ENCODE measurements at places on chromosomes 16 and 17.
A peak's percentile ranks its signal among the peaks of the same experiment; 100 is the strongest.

DNA sequence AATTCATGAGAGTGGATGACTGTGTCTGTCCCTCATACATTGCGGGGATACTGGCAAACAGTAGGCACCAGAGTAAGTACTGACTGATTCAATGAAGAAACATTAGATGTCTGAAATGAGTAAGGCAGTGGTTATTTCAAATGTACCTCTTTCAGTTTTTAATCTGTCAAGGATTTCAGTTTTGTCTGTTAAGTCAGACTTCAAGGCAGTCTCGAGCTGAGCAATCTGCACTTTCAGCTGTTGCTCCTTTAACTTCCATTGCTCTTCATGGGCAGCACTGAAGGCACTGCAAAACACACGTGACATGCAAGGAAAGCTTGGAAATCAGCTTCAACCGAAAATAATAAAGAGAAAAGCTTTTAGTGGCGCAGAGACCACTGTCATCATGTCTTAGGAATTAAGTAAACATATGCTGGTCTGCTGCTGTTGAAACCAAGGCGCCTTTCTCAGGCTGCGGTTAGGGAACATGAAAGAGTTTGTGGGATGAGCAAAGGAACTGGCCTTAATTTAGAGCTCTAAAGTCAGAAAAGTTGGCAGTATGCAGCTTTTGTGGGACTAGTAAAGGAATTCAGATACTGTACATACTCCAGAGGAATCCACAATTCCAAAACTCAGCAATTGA, 38.8 kb downstream of the RPGRIP1L start:
- H3K4me3 ChIP-seq = no peak overlapping the region
- no peak overlapping the region for H3K27ac ChIP-seq
- no peaks in the 10 kb centered on the region for H3K27me3 ChIP-seq
- H3K4me1 ChIP-seq = no peaks in the 10 kb centered on the region
- DNase-seq = peak; percentile 84

DNA sequence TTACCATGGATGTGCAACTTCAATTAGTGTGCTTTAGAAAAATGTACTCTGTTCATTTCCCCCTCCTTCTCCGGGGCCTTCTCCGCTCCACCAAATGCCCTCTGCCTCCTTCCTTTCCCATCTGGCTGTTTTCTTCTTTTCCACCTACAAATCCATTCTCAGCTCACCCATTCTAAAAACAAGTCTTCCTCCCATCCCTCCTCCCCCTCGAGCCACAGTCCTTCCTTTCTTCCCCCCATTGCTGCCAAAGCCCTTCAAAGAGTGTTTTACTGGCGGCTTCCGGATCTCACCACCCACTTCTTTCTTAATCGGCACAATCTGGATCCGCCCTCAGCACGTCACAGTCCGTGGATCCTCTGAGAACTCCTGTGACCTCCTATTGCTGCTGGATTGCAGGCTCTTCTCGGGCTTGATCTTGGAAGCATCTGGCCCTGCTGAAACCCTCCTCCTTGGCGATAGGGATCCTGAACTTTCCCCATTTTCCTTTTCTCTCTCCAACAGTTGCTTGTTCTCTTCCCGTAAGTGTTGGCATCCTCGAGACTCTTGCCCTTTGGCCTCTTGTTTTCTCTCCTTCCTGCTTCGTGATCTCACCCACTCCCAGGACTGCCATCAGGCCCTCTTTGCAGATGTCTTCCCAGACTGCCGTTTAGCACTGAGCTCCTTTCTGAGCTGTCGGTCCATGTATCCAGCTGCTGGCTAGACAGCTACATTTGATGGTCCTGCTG, 36.0 kb upstream of the FBXO47 start:
- H3K4me3 ChIP-seq = no peak overlapping the region
- H3K36me3 ChIP-seq = no peaks in the 10 kb centered on the region
- H3K4me1 ChIP-seq = peaks cover 6% of the 10 kb centered on the region
- no peak overlapping the region for H3K27ac ChIP-seq
- DNase-seq = no peak

GRCh38 chr16:27398894-27399853, 2.8 kb upstream of the IL21R start:
- DNase-seq = no peak
- H3K27me3 ChIP-seq = no peaks in the 10 kb centered on the region
- no peak overlapping the region for H3K27ac ChIP-seq
- H3K4me3 ChIP-seq = no peak overlapping the region

DNA sequence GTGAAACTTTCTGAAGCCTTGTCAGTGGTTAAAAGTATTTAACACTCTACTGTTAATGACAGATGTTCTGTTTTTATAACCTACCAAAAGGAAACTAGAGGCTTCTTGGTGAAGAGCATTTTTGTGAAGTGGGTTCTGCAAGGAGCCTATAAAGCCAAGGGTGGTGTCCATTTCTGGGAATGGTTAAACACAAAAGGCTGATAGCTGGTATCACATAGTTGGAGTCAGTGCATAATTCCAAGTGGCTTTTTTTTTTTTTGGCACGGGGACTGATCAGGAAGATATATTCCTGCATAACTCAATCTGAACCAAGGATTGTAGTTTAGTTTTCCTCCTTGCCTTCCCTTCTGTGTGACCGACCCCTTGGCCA, 27.6 kb upstream of the KPNB1 start:
- DNase-seq = no peak
- H3K4me3 ChIP-seq = no peak overlapping the region
- H3K27me3 ChIP-seq = no peaks in the 10 kb centered on the region
- peaks cover 14% of the 10 kb centered on the region for H3K36me3 ChIP-seq

DNA sequence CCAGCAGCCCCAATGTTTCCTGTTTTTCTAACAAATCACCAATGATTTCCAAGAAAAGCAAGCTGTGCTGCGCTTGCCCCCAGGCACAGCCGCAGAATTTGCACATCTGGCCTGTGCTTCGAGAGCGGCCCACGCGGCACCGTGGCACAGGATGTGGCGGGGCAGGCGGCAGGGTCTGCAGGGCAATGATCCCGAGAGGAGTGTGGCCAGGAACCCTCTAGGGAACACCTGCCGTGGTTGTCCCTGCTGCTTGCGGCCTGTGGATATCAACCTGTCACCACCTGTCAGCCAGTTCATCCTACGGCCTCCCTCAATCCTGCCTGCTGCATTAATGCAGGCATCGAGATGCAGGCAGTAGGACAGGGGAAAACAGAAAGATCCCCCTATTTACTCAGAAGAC, 24.0 kb downstream of the PIK3R5 start:
- H3K4me3 ChIP-seq = no peak overlapping the region
- H3K36me3 ChIP-seq = no peaks in the 10 kb centered on the region
- DNase-seq = no peak
- no peaks in the 10 kb centered on the region for H3K4me1 ChIP-seq

DNA sequence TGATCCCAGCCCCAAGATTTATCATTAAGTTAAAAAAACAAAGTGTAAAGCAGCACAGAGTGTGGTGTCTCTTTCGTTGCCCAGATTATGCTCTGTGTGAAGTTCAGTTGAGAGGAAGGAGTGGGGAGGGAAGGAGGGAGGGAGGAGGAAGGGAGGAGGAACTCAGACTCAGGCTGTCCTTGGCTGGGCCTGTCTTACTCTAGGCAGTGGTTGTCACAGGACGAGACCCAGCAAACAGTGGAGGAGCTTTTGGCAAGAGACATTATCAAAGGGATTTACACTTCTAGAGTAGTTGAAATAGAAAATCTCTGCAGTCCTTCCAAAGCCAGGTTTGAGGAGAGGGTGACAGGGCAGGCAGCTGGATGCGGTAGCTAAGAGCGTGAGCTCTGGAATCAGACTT, 27.8 kb downstream of the KNOP1 start:
- no peak for DNase-seq
- no peaks in the 10 kb centered on the region for H3K27me3 ChIP-seq

DNA sequence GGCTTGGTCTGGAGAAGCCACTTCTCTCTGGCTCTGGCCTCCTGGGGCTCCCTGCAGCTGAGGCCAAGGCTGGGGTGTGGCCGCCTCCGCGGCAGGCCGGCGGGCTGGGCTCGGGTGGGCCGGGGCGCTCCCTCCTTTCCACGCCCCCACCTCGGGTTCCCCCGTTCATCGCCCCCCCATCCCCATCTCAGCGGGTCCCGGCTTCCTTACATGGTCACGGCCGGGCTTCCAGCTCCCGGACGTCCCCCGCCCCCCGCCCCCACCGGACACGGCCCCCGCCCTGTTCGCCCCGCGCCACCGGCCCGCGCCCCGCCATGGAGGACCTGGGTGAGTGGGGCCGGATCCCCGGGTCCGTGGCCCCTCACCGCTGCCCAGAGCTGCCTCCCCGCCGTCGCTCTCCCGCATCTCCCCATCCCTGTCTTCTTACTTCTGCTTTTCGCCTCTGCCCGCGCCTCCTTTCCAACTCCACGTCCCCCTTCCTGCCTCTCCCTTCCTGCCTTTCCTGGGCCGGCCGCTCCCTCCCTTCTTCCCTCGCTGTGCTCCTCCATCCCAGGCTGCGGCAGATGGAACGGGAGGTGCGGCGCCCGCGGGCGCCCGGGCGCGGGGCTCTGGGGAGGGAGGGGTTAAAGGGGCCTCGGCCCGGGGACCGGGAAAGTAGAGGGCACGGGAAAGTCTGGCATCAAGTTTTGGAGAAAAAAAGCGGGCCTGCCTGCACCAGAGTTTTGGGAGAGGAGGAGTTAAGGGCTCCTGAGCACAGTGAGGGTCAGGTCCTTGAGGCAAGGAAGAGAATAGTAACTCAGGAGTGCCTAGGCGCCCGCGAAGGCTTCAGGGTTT, at the start of gene TGFB1I1:
Gene TGFB1I1, plus strand, starts transcription at position 278 of the 834 bp plus-strand sequence. Its CDS starts 37 bp downstream, at position 315.
- peaks cover 13% of the 10 kb centered on the region for H3K4me1 ChIP-seq
- no peaks in the 10 kb centered on the region for H3K27me3 ChIP-seq
- peak within 1 kb of the TSS; percentile 100 for H3K27ac ChIP-seq

DNA sequence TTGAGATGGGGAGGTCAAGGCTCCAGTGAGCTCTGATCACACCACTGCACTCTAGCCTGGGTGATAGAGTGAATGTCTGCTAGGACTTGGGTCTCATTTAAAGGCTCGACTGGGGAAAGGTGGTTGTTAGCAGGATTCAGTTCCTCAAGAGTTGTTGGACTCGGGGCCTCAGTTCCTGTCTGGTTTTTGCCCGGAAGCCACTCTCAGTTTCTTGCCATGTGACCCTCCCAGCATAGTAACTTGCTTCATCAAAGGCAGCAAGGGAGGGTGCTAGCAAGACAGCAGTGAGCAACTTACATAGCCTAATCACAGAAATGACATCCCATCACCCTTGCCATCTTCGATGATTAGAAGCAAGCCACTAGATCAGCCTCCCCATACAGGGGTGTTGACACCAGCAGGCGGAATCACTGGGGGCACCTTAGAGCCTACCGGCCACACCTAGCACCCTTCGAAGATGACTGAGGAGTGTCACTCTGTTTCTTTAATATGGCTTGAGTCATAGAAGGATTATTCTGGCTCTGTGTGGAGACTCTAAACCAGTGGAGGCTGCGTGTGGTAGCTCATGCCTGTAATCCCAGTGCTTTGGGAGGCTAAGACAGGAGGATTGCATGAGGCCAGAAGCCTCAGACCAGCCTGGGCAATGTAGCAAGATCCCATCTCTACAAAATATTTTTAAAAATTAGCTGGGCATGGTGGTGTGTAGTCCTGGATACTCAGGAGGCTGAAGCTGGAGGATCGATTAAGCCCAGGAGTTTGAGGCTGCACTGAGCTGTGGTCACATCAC, 13.2 kb upstream of the SCNN1B start:
- no peak for DNase-seq
- no peaks in the 10 kb centered on the region for H3K36me3 ChIP-seq
- H3K27me3 ChIP-seq = no peaks in the 10 kb centered on the region

DNA sequence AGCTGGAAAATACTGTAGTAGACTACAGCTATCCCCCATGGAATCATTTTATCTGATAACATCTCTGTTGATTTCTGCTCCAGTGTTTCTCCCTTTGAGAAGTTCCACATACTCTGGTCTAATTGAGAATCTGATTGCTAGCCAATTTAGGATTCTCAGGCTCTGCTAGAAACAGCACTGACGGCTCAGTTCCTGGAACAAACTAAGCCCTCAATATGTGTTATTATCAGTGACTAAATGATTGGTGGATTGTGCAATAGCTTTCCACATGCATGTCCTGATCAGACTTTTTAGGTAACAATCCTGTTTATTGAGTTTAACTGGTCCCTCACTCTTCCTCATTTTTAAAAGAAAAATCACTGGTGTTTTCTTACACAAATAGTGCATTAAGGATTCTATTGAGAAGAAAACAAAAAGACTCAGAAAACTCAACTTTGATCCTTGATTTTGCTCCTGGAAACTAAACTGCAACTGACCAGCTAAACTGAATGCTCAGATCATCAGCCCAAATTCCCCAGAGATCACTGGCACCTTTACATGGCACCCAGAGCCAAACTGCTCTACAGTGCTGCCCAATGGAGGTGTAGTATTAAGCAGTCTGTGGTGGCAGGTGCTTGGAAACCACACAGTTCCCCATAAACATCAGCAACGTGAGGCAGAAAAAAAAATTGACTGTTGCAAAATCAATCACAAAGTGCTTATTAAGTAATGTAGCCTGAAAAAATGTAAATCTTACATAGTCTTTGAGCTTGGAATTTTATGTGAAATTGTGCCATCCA, 423.7 kb downstream of the TOX3 start:
- DNase-seq = no peak
- no peaks in the 10 kb centered on the region for H3K27me3 ChIP-seq
- no peak overlapping the region for H3K4me3 ChIP-seq
- H3K36me3 ChIP-seq = no peaks in the 10 kb centered on the region
- no peaks in the 10 kb centered on the region for H3K4me1 ChIP-seq
- H3K27ac ChIP-seq = no peak overlapping the region

- no peaks in the 10 kb centered on the region for H3K36me3 ChIP-seq
- DNase-seq = peak; percentile 56
- H3K4me1 ChIP-seq = peaks cover 4% of the 10 kb centered on the region
- H3K27me3 ChIP-seq = no peaks in the 10 kb centered on the region
These were observed 2.1 kb downstream of the CPPED1 start for GRCh38 chr16:12801511-12802042.

DNA sequence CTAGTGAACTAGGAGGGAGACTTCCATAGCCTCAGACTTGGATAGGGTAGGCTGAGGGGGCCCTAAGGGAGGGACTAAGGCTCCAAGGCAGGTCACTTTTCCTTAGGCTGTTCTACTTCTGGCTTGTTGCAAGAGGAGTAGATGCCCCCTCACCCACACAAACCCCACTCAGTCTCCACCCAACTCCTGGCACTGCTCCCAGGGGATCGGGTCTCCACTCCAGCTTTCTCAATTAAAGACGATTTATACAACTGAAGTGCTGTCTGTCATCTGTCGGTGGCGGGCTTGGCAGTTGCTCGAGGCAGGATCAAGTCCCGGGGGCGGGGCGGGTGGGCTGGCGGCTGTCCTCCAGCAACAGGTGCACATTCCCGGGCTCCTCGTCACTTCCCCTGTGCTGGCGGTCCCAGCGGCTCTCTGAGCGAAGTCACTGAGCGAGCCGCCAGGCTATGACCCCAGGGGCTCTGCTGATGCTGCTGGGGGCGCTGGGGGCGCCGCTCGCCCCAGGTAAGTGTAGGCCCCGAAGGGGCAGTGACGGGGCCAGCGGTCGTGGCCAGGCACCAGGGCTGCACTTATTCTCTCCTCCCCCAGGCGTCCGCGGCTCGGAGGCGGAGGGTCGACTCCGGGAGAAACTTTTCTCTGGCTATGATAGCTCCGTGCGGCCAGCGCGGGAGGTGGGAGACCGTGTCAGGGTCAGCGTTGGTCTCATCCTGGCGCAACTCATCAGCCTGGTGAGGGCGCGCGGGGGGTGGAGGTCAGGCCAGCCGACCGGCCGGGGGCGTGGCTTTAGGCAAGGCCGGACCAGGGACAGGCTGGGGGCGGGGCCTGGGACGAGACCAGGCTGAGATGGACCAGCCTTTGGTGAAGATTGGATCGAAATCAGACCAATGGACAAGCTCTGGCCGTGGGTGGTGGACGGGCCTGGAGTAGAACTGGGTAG, at the start of gene CHRNB1:
Gene CHRNB1, plus strand, starts transcription at position 380 of the 937 bp plus-strand sequence. Its CDS starts 67 bp downstream, at position 447.
- DNase-seq = peak; percentile 27
- H3K27me3 ChIP-seq = peaks cover 37% of the 10 kb centered on the region
- H3K4me1 ChIP-seq = peaks cover 22% of the 10 kb centered on the region
- no peak within 1 kb of the TSS for H3K27ac ChIP-seq

Data from IMR-90 (cell line).